ENCODE measurements at places on chromosomes 5 and 9.

GRCh38 chr5:35457912-35458823, 159.5 kb upstream of the SPEF2 start:
- no peak for DNase-seq

GRCh38 chr9:113578279-113578865, 114.8 kb downstream of the RGS3 start:
- no peak for DNase-seq

- DNase-seq, result no peak
These were observed 80.7 kb downstream of the NRG2 start for GRCh38 chr5:139962445-139962844.

GRCh38 chr5:143196601-143197259, 206.8 kb downstream of the NR3C1 start:
- DNase-seq, result no peak

DNA sequence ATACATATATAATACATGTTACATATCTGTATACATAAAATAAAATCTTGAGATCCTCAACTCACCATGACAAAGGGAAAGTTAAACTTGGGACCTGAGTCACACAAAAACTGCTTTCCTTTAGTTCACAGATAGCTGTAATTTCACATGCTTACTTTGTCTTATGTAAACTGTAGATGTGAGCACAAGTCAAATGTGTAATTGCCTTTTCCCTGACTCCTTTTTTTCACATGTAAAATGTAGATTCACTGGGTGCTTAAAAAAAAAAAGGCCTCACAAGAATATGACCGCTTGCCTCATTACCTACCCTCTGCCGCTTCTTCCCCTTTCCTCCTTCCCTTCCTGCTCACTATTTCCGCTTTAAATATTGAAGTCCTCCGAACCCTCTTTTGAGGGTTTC, 21.9 kb upstream of the FAM169A start:
- no peak for DNase-seq

GRCh38 chr9:72355153-72355552, 9.9 kb downstream of the ZFAND5 start:
- DNase-seq, result no peak

DNA sequence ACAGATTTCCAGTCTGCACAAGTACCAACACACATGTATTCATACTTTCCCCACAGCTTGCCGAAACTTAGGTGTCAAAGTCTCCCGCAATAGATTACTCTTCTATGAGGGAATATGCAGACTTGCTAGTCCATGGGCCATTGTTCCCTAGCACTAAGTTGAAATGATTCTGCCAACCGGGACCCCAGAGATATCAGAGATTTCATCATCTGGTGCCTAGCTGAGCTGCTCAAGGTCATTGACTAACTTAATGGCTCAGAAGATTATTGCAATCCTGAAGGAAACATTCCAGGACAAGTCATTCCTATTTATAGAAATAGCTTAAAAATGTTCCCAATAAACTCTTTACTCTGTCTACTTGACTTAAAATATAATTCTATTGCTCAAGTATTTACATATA, 202.6 kb downstream of the PIK3R1 start:
- no peak for DNase-seq

DNA sequence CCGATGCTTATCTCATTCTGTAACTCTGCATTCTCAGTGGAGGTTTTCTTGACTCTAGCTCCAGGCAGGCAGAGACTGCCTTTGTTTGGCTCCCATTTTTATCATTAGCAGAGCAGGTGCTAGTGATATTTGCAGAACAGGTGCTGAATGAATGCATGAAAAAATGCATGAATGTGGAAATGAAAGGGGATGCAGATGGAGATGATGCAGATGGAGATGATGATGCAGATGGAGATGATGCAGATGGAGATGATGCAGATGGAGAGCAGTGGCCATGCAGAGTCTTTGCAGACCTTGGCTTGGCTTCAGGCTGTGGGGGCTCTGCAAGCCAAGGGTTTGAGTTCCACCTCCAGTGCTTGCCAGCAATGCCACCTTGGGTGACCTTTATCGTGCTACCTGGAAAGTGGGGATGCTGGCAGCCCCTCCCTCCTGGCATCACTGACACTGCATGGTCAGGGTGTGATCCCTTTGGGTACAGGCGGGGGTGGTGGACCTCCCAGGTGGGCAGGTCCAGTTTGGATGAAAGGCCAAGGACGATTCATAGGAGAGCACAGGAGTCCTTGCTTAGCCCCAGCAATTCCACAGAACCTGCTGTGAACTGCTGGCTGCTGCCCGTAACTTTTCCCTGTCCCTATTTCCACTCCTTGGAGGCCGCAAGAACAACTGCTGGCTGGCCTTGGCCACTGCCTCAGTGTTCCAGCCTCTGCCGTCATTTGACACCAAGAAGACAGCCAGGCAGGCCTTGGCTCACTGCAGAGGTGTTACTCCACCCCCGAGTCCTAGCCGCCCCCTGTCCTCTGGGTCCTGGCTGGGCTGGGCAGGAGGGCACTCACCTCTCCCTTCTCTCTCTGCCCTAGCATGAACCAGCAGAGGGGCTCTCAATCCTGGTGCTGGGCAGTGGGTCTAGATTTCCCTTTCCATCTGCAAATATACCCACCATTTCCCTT, 33.0 kb downstream of the ERGIC1 start:
- no peak for DNase-seq

GRCh38 chr9:93329629-93330280, 121.7 kb upstream of the FAM120A start:
- no peak for DNase-seq

GRCh38 chr9:35598866-35599590, 6.0 kb upstream of the TESK1 start:
- no peak for DNase-seq

DNA sequence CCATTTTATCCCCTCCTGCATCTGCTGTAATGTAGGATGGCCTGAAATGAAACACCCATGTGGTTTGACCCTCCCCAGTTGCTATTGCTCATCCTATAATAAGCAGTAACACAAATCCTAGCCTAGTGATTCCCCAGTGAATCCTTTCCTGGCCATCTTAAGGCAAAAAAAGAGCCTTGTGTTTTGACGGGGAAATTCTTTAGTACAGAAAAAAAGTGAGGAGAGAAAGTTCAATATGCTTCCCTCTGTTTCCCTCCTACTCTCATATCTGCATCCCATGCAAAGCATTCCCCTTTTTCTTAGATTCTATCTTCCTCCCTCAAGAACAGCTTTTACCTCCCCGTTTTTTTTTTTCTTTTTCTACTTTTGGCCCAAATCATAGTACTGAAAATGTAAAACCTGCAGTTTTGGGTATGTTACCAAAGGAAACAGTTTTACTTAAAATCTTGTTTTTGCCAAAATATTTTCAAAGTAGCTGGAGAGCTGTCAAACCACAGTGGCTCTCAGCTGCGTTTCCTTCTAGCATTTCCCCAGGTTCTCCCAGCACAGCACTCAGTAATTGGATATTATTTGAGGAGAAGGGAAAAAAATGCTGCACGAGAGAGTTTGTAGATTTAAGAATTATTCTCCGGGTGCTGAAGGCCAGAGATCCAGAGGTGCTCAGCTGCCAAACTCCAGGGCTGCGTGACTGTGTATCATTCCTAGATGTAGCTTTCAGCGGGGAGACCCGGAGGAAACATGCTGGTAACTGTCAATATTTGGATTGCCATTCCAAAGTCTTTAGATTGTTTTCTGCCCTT, 321.4 kb downstream of the NPR3 start:
- DNase-seq, result no peak
